ENCODE measurements at places on chromosomes 3 and 15.

DNA sequence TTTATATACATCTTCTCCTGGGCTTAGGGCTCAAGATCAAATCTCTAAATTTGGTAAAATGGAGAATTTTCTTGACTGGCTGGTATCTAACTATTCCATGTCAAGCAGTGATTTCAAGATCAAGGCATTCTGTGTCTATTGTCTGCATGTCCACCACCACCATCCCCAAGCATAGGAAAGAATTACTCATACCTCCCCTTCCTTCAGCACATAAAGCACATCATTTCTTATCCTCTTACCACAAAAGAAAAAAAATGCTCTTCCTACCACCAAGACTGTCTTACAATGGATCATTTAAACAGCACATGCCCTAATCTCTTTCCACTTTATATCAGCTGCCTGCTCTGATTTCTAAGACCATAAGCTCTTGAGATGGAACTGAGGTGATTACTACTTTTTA is 470.5 kb upstream of the THBS1 start:
- DNase-seq: no peak

GRCh38 chr3:162138509-162138908 is 641.9 kb downstream of the OTOL1 start:
- no peak for DNase-seq

- DNase-seq: no peak
These were observed 184.2 kb downstream of the SUCLG2 start for GRCh38 chr3:67470207-67470606.

GRCh38 chr3:129892486-129892856 is 1.0 kb downstream of the TMCC1 start:
- no peak for DNase-seq

DNA sequence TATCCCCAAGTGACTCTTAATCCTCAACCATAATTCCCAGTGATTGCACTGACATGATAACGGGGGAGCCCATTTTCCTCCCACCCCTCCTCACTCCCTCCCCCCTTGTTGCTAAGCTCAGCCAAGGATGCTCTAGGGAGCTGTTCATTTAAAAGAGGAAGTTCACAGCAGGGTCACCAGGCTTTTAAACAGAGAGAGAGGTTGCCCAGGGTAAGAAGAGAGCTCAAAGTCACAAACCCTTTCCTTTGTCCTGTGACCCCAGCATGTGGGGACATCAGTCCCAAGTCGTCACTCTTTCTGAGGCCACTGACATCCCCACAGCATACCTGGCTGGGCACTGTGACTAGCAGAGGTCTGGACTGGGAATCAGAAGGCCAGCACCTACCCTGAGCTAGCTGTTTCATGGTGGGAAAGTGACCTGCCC is 144.1 kb downstream of the RORA start:
- peak; percentile 33 for DNase-seq

DNA sequence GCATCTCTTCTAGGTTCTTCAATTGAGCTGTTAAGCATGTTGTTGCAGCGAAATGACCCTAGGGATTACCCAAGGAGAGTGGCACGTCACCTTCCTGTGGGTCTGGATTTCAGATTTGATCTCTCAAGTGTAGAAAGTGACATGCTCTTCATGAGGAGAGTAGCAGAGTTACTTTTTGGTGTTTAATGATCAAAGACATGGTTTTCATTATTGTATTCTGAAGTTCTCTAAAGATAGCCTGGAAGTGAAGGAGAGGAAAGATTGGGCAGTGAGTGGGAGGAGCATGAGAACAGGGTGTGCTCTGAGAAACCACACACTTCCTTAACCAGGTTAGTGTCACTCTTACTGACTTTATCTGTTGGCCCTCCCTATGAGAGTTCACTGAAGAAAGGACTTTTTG is 153.6 kb downstream of the AKAP13 start:
- no peak for DNase-seq

DNA sequence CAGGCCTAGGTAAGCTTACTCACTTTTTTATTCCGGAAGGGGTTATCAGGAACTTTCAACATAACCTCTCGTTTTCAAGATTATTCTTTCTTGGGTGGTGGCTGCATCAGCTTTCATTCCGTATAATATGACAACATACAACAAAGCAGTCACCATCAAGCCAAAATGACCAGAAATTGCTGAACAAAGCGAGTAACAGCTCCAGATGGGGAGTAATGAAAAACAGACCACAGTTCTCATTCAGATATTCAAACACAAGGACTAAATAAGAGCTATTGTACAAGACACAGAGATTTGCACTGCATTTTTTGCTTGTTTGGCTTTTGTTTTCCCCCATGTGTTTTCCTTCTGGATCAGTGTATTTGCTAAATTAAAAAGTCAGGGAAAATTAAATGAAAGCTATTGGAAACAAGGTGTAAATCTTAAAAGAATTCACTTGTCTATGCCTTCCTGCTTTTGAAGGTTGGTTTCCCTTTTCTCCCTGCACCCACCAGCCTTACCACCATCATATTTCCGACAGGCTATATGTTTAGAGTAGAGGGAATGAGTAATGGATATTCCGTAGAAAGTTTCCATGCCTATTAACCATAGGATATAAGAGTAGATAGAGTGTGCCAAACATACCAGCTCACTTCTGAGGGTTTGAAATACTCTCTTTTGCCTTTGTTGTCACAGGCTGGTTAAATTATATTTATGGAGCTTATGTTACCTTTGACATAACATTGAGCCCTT is 213.6 kb downstream of the RBMS3 start:
- DNase-seq: no peak

- peak; percentile 12 for DNase-seq
These were observed 46.5 kb upstream of the MANF start for GRCh38 chr3:51338632-51339031.

- no peak for DNase-seq
These were observed 10.7 kb downstream of the VPS8 start for GRCh38 chr3:184822654-184823053.

DNA sequence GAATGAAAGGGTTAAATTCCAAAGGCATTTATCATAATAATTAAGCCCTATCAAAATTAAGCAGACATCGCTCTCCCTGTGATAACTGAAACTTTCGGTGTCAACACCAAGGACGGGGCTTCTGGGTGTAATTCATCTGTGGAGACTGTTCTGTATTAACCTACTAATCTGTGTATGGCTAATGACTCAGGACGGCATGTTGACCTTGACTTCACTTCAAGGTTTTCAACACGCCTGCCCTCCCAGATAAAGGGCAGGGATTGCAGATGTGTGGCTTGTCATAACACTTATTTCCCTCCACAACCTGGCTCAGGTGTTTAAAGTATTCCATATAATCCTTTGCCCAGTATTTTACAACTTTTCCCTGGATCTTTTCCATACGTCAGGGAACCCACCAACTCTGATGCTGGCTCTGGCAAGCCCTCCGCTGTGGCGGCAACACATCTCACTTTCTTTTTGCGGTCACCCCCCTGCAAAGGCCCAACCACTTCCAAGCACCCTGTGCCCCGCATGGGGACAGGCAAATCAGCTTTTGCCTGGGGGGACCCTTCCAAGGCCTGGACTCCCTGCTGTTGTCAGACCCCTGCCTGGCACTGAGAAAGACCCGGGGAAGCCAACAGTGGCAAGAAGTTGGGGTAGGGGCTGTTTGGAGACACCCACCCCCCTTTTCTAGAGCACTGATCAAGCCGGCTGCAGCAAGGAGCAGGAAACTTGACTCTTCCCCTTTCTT is 93.2 kb upstream of the MEF2A start:
- DNase-seq: no peak

DNA sequence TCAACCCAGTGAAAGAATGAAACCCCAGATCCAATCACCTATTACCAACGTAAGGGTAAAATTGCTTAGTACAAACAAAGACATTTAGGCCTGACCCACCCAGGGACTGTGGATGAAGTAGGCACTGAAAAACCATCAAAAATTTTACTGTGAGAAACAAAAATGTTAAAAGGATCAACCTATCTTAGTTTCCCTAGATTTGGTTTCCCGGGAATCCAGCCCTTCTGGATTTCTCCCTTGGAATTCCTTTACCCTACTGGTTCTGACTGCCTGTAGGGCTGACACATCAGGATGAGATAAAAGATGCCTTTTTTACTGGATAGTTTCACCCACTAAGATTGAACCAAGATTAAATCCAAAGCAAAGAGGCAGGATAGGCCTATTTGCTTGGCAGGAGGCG is 102.7 kb downstream of the SCAPER start:
- DNase-seq: no peak

DNA sequence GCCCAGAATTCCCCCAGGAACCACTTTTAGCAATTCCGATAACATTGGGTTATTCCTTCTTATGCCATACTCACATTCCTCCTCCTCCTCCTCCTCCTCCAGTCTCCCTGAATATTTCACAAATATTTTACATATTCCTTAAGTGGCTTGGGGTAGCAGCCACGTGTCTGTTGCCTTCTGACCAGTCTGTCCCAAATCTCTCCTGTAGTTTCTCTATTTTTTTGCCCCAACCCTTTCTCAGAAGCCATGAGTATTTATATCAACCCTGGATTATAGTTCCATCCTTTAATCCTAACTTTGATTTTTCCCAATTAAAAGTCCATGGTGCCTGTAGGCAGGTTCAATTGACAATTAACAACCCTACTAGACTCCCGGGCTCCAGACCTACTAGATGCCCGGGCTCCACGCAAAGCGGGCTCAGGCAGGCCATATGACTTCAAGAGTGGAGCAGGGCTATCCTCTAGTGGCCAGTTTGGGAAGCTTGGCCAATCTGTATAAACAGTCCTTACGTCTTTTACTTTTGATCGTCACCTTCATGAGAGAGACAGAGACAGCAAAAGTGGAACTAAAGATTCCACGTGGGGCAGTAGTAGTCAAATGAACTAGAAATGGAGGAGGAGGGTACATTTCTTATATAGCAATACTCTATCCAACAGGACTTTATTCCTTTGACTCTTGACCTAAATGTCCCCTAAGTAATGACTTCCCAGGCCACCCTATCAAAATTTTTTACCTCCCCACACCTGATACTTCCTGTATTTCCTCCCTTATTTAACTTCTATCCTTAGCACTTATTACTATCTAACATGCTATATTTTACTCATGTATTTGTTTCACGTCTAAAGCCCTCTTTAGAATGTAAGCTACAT is 69.7 kb downstream of the USF3 start:
- peak; percentile 69 for DNase-seq

- no peak for DNase-seq
These were observed 22.4 kb downstream of the PTH1R start for GRCh38 chr3:46900007-46900292.

DNA sequence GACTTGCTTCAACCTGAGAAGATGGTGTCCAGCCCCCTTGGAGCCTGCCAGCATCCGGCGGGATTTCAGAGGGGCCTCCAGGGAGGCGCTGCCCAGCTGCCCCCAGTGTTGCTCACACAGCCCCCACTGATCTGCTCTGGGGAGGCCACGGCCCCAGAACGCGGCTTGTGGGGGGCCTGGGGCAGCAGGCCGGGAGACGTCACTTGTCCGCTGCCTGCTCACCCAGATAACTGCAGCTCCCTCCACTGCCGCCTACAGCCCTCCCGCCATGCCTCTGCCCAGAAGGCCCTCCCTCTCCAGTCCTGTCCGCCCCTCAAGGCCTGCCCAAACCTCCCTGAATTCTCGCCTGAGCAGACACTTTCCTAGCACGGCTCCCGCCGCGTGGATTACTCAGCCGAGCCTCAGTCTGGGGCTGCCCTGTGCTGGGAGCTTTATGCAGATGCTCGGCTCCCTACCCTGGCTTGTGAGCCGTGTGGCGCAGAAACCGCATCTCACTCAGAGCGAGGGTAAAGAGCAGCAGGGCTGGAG is 17.2 kb upstream of the ADIPOQ start:
- DNase-seq: peak; percentile 80

DNA sequence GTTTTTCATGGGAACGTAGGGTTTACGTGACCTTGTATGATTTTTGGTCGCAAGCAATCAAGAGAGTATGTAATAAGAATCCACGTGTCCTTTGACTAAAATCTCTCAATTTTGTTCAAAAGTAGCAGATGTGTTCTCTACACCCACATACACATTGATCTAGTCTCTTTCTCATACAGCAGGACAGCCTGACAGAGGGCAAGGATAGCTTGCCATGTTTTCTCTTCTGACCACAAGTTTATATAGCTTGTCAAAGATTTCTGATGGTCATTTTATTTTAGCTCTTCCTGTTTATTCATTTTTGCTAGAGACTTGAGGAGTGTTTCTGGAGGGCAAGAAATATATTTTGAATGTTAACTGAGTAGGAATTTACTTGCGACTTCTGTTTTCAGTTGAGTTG is 570.2 kb upstream of the ALCAM start:
- DNase-seq: no peak

DNA sequence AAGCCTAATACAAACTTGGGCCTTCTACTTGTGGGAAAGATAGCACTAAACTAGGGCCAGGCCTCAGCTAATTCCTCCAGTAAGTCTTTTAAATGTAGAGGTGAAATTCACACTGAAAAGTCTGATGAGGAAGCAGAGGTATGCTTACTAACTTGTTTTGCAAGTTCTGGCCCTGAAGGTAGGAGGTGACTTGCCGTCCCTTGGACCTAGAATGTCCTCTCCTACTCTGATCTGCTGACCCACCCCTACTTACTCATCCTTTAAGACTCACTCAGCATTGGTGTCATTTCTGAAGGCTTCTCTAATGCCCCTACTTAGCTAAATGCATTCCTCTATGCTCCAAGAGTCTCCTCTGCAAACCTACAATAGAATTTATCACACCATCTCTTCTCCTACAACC is 19.4 kb downstream of the RIOX2 start:
- DNase-seq: no peak

DNA sequence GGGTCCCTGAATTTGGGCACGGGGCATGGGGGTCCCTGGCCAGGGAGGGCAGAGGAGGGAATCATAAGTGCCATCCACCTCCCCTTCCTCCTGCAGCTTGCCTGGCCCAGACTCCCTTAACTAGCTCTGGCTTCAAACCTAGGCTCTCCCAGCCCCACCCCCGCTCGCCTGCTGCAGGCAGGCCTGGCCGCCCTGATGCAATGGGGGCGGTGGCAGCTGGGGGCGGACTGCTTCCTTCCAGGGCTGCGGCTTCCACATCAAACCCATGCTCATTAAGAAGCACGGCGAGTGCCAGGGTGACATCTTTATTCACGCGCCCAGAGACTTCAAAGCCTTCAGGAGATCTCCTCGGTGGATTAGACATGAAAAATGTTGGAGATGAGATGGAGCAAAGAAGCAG is 123.1 kb downstream of the TPRA1 start:
- peak; percentile 61 for DNase-seq

DNA sequence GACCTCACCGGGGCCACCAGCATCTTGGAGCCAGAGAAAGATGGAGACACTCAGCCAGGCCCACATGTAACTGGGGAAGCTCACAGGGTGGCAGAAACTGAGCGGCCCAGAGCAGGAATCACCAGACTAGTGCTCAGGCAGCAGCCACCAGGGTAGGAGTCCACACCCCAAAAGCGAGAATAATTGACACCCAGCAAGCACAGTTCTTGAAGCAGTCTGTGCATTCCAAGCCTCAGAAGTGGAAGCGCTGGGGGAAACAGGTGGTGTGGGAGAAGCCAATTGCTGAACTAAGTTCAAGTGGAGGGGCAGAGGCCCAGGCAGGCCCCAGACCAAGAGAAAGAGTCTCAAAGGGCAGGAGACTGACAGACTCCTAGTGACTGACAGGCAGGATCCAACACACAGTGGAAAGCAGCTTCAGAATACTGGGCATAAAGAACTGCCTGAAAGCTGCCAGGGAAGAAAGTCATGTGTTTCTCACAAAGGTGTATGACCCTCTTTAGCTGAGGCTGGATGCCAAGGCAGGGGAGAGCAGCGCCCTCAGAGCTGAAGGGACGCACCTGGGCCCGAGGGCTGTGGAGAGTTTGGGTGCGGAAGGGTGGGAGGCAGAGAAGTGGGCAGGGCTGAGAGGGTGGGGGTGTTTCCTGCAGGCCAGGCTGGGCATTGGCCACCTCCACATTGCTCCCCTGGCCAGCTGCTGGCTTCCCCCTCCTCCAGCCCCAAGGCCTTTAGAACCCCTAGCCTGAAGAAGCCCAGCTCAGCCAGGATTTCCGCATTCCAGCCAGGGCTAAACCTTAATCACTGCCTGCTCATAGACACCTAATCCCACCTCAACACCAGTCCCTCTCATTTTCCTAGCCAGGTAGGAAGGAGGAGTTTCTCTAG is 7.7 kb downstream of the NT5DC2 start:
- no peak for DNase-seq

Measured in H9 (cell line).